ENCODE measurements at places on chromosomes 1 and 21.

DNA sequence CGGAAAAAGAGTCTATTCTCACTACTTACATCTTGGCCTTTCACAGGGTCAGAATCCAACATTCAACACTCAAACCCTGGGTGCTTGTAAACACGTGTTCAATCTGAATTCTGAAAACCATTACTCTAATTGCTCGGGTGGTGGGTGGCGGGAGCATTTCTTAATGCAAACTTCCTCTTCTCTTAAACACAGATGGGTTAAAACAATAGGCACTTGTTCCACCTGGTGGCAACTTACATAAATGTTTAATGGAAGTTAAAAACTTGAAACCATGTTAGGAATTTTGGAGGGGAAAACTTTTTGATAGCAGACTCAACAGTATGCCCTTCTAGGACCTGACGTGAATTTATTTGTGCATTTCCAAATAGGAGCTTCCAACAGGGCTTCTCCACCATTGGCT lies 23.4 kb upstream of the TDRD10 start:
- no peak for DNase-seq

GRCh38 chr21:44789880-44790279 lies 11.7 kb downstream of the UBE2G2 start:
- DNase-seq: no peak

DNA sequence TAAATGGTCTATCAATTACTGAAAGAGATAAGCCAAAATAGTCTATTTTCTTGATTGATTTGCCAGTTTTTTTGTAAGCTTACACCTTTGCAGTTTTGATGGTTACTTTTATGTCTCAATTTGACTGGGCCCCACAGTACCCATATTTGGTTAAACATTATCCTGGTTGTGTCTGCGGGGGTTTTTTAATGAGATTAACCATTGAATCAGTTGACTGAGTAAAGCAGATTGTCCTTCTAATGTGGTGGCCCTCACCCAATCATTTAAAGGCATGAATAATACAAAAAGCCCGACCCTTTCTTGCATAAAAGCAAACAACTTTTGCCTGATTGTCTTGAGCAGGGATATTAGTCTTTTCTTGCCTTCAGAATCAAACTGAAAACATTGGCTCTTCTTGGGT lies 650.0 kb upstream of the RGS18 start:
- no peak for DNase-seq

- DNase-seq: no peak
Observed at GRCh38 chr1:238319957-238320356, 429.2 kb upstream of the ZP4 start.

GRCh38 chr1:109113590-109114341 lies at the start of gene ELAPOR1:
ELAPOR1 (plus strand) TSS chr1:109114115; CDS start chr1:109114184, 69 bp downstream.
- peak; percentile 31 for DNase-seq

DNA sequence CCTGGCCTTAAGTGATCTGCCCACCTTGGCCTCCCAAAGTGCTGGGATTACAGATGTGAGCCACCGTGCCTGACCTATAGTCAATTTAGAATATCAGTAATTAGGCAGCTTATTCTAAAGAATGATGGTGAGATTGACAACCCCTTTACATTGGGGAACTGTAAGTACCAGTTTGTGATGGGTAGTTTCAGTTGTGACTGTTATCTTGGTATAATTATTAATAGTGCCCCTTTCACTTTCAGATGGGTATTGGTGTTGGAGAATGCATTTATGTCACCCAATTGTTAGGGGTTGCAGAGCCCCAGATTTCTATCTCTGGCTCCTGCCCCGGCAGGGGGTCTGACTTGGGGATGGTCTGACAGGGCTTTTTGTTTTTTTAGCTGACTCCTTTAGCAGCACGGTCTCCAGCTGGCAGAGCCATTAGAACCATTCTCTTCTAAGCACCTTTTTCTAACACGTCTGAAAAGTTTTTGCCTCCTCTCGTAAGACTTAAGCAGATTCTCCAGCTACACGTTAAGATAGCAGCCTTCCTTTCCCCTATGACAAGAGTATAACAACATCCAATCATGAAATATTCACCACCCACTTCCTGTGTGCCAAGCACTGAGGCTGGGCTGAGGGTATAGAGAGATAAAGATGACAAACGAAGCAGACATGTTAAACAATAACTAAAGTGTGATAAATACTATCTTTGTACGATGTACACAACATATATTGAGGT lies 157.8 kb downstream of the SDCCAG8 start:
- DNase-seq: no peak

DNA sequence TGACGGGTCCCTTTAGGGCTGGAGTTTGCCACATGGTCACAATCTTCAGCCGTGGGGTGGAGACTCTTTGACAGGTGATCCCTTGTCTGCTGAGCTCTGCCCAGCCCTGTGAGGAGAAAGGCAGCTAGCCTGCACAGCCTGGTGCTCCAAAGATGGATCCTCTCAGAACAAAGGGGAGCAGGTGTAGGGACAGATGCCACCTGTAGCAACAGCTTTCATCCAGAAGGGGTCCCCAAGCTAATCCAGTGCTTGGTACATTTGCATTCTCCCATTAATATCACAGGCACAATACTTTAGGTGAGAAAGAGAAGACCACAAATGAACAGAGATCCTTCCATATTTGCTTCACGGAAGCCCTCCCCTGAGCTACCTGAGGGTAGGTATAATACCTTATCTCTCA lies 93.2 kb downstream of the CCDC185 start:
- no peak for DNase-seq

- DNase-seq: no peak
Observed at GRCh38 chr1:197922070-197922390, 4.9 kb downstream of the LHX9 start.

- no peak for DNase-seq
Observed at GRCh38 chr1:47995306-47996050, 1.7 kb downstream of the TRABD2B start.

Measured in activated CD4-positive, CD25-positive, alpha-beta regulatory T cell (primary cell).